ENCODE measurements at places on chromosomes 3 and 15. TPM values are rescaled to one million over a fixed set of nuclear protein-coding genes. Genes with fewer than 3 reads are reported as not detected.
A peak's percentile ranks its signal among the peaks of the same experiment; 100 is the strongest.

CADM2 gene
- 1.3 TPM for total RNA-seq

CHRNA3 gene
- total RNA-seq, result not detected

GOLGA6A gene
- total RNA-seq, result not detected

NOX5 gene
- 0.19 TPM for total RNA-seq

MKRN2OS gene
- total RNA-seq, result not detected

GPR156 gene
- 0.49 TPM for total RNA-seq

CPA3 gene
- 20.5 TPM for total RNA-seq

AMT gene
- 11.3 TPM for total RNA-seq

LYZL4 gene
- total RNA-seq, result not detected

GRCh38 chr3:123880998-123881561, 3.1 kb downstream of the MYLK start:
- DNase-seq, result no peak

DNA sequence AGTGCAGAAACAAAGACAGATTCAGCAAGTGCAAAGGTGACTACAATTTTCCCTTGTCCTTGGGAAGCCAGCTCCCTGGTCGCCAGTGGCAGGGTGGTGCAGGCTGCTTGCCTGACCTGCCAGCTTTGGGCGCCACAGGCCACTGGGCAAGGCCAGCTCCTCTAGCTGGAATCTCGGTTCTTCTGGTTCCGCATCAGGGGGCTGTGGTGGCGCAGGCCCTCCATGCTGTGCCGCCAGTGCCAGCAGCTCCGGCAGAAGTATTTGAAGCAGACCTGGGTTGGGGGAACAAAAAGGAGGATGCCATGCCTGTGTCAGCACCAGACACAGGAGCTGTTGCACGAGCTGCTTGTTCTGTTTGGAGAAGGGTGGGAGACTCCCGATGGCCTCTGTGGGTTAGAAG, 4.2 kb upstream of the RPS17 start:
- DNase-seq, result no peak

GRCh38 chr3:152160350-152161011, 108.2 kb upstream of the MBNL1 start:
- no peak for DNase-seq

DNA sequence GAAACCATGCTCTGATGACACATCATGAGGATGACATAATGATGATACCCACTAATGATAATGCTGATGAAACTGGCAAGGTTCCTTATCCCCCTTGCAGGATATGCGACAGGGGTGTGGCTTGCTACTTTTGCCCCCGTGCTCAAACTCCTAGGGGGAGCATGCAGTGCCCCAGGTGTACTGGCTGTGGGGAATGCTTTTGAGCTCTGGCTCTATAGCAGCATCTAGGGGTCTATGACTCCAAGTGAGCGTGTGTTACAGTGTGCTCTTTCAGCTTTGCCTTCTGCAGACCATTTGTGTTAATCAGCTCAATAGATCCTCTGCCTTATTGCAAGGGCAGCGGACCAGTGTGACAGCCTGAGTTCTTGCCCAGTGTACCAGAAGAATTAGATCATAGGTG, 1239.5 kb downstream of the SI start:
- no peak for DNase-seq

DNA sequence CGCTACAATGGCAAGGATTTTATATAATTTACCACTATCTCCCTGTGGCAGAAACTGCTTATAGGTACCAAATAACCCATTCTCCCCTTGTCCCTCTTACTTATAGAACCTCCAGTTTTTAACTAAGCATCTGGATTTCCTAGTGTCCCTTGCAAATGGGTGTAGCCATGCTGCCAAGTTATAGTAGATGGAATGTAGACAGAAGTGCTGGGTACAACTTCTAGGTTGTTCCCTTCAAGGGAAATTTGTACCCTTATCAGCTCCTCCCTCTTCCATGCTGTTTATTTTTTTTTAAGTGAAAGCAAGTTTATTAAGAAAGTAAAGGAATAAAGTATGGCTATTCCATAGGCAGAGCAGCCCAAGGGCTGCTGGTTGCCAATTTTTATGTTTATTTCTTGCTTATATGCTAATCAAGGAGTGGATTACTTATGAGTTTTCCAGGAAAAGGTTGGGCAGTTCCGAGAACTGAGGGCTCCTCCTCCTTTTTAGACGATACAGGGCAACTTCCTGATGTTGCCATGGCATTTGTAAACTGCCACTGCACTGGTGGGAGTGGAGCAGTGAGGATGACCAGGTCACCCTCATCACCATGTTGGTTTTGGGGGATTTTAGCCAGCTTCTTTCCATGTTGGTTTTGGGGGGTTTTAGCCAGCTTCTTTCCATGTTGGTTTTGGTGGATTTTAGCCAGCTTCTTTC, 40.1 kb upstream of the TM4SF19 start:
- DNase-seq, result no peak

- DNase-seq, result peak; percentile 96
Measured at GRCh38 chr15:63041974-63042876, at the start of gene TPM1. TSS of gene TPM1 (plus strand) at chr15:63042747. CDS start at chr15:63042830, 83 bp downstream.

DNA sequence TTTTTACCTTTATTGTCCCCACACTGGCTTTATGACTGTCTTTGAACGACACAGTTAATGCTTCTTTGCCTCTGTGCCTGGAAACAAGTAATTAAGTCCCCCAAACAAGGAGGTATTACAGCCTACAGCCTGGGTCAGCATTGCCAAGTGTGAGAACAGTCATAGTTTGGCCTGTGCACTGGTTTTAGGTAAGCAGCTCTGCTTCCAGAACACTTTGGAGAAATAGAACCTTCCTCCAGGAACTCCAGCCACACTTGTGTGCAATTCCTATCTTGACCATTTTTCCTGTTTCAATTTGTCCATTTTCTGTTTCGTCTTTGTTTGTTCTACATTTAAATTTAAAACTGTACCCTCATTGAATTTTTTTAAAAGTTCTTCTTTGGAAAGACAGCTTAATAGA, 568.2 kb downstream of the TUSC7 start:
- DNase-seq, result no peak

- no peak for DNase-seq
Measured at GRCh38 chr3:2985479-2985878, 124.7 kb downstream of the IL5RA start.

GRCh38 chr3:62039586-62039985, 333.8 kb downstream of the FEZF2 start:
- no peak for DNase-seq

- DNase-seq, result peak; percentile 95
Measured at GRCh38 chr15:40069178-40070165, 30.5 kb upstream of the SRP14 start.

DNA sequence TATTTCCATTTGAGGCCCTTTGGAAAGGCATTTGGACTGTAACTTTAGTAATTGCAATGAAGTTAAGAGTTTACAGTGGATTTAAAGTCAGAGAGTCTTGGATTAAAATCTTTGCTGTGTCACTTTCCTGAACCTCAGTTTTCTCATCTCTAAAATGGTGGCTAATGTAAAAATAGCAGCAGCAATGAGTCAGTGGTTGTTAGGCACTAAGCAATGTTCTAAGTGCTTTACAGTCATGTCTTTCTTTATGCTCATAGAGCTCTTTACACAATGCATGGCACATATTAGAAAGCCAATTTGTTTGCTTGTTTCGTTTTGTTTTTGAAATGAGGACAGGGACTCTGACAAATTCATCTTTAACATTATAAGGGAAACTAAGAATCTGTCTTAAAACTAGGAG, 222.7 kb upstream of the DNAJC19 start:
- no peak for DNase-seq

DNA sequence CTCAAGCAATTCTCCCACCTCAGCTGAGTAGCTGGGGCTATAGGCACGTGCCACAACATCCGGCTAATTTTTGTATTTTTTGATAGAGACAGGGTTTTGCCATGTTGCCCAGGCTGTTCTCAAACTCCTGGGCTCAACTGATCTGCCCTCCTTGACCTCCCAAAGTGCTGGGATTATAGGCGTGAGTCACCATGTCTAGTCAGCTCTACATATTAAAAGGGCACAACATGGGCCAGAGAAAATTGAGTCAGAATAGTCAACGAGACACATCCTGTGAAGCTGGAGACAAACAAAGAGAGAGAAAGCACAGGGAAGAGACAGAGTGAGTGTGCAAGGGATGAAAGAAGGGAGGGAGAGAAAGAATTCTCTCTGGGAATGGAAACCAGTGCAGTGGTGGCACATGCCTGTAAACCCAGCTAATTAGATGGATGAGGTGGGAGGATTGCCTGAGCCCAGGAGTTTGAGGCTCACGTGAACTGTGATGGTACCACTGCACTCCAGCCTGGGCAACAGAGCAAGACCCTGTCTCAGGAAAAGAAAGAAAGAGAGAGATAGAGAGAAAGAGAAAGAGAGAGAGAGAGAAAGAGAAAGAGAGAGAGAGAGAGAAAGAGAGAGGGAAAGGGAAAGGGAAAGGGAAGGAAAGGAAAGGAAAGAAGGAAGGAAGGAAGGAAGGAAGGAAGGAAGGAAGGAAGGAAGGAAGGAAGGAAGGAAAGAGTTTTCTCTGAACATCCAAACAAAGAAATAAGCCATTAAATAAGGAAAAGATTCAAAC, 107.2 kb upstream of the SLC25A36 start:
- no peak for DNase-seq

DNA sequence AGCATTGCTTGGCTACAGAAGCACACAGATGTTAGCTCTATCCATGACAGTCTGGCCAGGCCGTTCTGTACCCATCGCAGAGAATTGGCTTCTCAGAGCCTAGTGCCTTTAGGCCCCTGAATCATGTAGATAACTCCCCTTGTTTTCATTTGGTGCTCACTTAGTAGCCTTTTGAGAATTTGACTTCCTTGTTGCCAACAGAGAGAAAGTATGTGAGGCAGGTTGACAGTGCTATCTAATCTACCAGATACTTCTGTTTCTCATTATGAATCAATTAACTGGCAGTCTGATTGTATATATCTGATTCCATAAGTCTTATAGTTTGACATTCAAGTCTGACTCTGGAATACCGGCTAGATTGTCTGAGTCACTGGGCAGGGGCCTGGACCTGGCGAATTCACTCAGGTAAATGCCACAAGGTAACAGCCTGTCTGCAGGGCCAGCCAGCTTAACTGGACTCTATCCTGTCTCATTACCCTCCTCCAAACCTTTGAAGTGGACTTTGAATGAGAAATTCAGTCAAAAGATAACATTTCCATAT, 160.2 kb downstream of the GHSR start:
- no peak for DNase-seq

DNA sequence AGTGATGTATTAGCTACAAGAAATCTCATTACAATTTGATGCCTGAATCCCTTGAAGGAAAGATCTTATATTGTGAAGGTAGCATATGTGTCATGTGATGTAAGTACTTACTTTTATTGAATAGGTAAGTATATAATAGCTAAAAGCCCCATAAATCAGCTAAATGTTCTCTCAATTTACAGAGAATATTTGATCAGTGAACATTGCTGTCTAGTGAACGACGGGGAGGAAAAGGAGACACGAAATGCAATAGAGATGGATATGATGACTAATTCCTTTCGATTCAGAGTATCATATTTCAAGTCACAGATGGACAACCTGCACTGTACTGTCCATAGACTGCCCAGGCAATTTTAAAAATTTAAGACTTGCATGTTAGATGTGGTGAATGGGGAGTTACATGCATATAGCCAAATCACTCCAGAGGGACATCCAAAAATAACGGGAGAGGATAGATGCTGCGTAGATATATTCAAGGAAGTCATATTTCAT, 462.1 kb upstream of the CDIN1 start:
- no peak for DNase-seq

- DNase-seq, result no peak
Measured at GRCh38 chr15:70348226-70348543, 250.5 kb upstream of the TLE3 start.

DNA sequence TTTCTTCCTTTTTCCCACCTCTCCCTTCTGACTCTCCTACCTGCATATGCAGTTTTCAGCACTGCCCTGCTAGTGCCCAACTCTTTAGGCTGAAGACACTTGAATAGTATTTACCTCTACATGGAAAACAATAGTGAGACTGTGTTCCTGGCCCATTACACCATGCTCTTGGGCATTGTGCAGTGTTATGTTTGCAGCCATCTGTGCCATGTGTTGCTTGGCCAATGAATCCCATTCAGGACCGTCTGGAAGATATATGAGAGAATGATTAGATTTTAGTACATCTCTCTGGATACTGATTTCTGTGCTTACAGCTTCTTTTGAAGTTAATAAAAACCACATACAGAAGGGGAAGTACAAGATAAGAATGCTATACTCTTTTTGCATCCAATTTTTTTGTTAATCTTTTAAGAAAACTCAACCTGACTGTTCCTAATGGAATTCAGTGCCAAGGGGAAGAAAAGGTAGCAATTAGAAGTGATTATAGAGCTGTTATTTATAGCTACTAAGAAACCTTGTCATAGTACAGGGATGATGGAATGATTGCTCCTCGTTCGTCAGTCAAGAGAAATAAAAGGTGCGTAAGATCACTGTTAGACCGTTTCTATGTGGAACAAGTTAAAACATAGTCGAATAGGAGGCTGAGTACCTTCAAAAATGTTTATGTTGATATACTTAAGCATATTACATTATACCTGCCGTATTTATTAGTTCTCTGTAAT, 58.9 kb downstream of the TMEM41A start:
- no peak for DNase-seq

- DNase-seq, result no peak
Measured at GRCh38 chr3:3951071-3951470, 151.8 kb downstream of the LRRN1 start.

GRCh38 chr3:63862804-63863149, 828 bp downstream of the THOC7 start:
- DNase-seq, result no peak

- DNase-seq, result no peak
Measured at GRCh38 chr3:32972482-32973146, 21.2 kb downstream of the CCR4 start.

- peak; percentile 93 for DNase-seq
Measured at GRCh38 chr3:187739561-187740332, 5.5 kb downstream of the BCL6 start.

DNA sequence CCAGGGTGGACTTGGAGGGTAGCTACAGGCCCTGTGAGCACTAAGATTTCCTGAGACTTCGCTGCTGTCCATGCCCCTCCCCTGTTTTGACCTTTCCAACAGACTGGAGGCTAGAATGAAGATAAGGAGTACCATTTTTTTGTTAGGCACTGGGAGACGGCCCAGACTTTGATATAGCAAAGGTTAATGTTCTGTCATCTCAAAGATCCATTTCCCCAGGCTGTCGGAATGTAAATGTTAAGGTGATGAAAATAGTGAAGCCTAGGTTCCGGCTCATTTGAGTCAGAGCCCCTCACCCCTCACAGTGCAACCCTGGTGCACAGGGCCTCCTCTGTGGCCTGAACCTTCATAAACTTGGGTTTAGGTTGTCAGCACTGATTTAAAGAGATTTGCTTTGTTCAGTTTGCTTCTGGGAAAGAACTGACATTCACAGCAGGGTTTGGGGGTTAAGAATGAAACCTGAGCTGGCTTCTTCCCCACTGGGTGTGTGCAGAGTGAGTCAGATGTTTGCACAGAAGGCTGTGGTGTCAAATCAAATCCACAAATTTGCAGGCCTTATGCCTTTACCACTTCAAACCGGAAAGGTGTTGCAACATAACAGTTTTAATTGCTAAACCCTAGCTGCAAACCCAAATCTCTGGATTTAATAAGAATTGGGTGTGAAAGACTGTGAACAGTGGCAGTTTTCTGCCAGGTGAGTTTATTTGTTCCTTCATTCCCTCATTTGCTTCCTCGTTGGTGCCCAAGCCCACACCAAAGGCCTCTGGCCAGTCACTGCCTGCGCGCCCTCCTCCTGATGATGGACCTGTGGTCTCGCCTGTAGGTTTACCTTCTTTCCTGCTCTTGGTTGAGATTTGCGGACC, 20.6 kb upstream of the KCTD6 start:
- DNase-seq, result no peak

Data from aorta (tissue), 5 donors.